ENCODE measurements at places on chromosomes 7 and 10. TPM values are rescaled to one million over a fixed set of nuclear protein-coding genes. Genes with fewer than 3 reads are reported as not detected.

Gene SCD
- total RNA-seq = 258 TPM

Gene CDHR3
- total RNA-seq = 1.9 TPM

Gene IRF5
- 12.4 TPM for total RNA-seq

Gene CPEB3
- total RNA-seq = 4.0 TPM

Gene ERVW-1
- total RNA-seq = not detected

Gene SYT15B
- not detected for total RNA-seq

Gene LRRTM3
- not detected for total RNA-seq

Gene DNAH11
- total RNA-seq = 7.3 TPM

Gene AGAP5
- 3.7 TPM for total RNA-seq

Gene GATAD1
- 19.5 TPM for total RNA-seq

Gene RPEL1
- total RNA-seq = under 0.01 TPM

Gene UPF2
- total RNA-seq = 27.7 TPM

Gene PPP1R17
- total RNA-seq = not detected

Gene R3HCC1L
- total RNA-seq = 20.1 TPM

Measured in nasal cavity respiratory epithelium epithelial cell of viscerocranial mucosa (primary cell).